ENCODE measurements at places on chromosomes 1 and 21. TPM values are rescaled to one million over a fixed set of nuclear protein-coding genes. Genes with fewer than 3 reads are reported as not detected.

The GJB3 gene
- total RNA-seq, result 1.3 TPM

The SPRR1A gene
- total RNA-seq, result not detected

GRCh38 chr1:107536266-107536665, 395.4 kb downstream of the NTNG1 start:
- DNase-seq, result no peak

The PTGFR gene
- total RNA-seq, result 57.2 TPM

The FOXD2 gene
- 12.3 TPM for total RNA-seq

GRCh38 chr1:220702733-220703270, 12.6 kb downstream of the C1orf115 start:
- no peak for DNase-seq

The KCNE2 gene
- 2.2 TPM for total RNA-seq

The ERRFI1 gene
- 33.7 TPM for total RNA-seq

GRCh38 chr1:17834561-17835100, 79.5 kb downstream of the ACTL8 start:
- DNase-seq, result peak; percentile 9

GRCh38 chr1:245771511-245772281, 616.9 kb downstream of the KIF26B start:
- DNase-seq, result no peak

DNA sequence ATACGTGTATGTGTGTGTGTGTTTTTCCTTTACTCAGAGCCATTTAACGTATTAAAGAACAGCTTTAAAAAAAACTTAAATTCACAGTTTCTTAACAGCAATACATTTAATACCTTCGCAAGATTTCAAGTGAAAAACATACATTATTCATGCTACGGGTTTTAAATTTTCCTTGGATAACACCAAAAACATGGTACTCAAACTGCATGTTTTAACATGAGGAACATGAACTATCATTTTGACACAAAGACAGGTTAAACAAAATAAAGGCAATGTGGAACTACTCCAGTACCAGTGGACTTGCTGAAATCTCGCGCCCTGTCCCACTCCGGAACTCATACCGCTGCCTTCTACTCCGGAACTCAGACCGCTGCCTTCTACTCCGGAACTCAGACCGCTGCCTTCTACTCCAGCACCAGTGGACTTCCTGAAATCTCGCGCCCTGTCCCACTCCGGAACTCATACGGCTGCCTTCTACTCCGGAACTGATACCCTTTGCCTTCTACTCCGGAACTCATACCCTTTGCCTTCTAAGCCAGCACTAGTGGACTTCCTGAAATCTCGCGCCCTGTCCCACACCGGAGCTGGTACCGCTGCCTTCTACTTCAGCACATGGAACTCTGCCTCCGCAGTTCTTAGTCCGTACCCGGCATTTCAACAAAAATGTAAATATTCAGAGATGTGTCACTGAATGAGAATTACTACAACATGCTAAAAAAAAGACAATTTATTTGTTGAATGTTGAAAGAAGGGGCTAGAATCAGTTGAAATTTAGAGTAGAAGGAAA, 148.6 kb downstream of the NCAM2 start:
- no peak for DNase-seq

DNA sequence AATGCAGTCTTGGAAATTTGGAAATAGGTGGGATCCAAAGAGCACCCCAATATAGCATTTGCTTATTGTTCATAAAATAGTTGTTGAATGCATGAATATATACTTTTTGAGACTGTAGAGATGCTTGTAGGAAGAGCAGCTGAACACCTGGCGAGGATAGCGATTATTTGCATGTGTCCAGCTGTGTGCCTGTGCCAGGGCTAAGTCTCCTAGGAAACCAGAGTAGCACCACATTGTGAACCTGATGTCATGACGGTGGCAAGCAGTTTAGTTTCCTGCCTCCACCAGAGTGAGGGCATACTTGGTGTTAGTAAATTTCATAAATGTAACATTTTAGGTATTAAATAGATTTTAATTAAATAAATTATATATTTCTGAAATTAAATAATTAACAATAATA, 37.3 kb upstream of the IRF2BP2 start:
- no peak for DNase-seq

The TDRD5 gene
- not detected for total RNA-seq

The LORICRIN gene
- not detected for total RNA-seq

DNA sequence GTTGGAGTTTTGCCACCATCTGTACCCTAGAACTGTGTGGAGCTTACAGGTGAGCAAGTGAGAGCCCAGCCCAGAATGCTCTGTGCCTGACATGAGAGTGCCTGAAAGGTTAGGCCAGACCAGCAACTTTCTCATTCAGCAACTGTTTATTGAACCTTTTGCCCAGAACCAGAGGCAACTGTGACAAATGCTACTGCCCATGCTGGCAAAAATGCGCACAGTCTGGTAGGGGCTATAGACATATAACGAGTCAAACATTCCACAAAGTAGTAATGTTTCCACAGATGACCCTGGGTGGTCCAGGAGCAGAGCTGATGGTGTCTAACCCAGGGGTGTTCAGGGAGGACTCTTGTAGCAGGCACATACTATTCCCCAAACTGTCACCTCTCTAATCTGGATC, 56.0 kb upstream of the GCLM start:
- DNase-seq, result no peak

DNA sequence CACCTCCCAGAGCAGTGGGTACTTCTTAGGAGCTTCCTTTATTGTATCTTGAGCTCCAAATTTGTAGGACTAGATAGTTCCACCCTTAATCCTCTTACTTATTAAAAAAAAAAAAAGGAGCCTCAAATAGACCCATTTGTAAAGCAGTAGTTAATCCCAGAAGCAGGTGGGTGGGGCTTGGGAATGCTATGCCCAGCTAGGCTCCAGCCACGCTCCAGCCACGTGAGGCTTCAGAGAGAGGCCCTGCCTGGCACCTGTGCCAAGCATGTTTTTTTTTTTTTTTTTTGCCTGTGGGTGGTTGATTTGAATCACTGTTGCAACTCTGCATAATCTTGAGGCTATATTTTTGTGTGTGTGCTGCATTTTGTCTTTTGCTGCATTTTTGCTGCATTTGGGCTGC, 7.0 kb downstream of the CACNA1E start:
- no peak for DNase-seq

The SH2D5 gene
- total RNA-seq, result not detected

The PLA2G5 gene
- total RNA-seq, result 1.3 TPM

DNA sequence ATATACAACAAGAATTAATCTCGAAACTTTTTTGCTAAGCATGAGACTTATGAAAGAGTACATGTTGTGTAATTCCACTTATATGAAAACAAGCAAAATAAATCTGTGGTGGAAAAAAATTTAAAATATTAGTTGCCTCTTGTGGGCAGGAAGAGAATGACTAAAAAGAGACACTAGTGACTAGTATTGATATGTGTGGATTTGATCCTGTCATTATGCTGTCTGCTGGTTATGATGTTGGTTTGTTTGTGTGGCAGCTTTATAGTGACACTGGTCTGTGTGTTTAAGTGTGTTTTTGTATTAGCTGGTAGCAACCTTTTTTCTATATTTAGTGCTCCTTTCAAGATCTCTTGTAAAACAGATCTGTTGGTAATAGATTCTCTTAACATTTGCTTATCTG, 267.8 kb upstream of the NRIP1 start:
- no peak for DNase-seq

- DNase-seq, result no peak
Observed at GRCh38 chr21:42032968-42033367, 22.8 kb upstream of the ZBTB21 start.

The SAMD13 gene
- 0.76 TPM for total RNA-seq

DNA sequence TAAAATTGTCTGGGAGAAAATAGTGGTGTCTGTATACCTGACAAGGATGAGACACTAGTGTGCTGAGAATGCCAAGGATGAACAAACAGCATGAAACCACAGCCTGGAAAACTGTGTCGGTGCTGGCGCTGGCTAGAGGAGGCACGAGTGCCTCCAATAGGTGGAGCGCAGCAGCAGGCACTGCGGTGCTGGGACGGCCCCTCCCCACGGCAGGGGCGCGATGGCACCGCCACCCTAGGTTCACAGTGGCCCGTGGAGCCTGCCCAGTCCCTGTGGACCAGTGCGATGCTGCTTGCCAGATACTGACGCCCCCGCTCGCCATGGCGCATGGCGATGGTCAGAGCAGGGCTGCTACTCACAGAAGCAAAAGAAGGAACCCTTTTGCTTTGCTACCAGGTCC, 6.8 kb downstream of the CFAP410 start:
- no peak for DNase-seq

DNA sequence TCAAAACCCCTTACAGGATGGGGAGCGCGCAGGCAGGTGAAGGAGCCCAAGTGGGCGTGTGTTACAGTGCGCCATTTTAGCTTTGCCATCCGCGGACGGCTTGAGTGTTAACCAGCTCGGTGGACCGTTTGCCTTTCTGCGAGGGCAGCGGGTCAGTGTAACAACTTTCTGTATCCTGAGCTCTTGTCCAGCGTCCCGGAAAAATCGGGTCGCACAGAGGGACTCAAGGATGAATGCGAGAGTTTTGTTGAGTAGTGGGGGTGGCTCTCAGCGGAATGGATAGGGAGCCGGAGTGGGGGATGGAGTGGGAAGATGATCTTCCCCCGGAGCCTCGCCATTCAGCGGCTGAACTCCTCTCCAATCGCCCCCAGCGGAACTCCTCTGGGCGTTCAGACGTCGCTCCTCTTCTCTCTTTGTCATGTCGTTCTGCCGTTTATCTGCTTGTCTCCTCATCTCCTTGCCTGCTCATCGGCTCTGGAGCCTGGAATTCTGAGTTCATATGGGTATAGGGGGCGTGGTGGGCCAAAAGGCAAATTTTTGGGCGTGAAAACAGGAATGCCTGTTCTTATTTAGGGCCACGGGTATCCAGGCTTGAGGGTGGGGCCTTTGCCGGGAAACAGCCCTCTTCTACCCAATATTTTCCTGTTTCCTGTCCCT, 295.4 kb downstream of the CTH start:
- DNase-seq, result no peak

DNA sequence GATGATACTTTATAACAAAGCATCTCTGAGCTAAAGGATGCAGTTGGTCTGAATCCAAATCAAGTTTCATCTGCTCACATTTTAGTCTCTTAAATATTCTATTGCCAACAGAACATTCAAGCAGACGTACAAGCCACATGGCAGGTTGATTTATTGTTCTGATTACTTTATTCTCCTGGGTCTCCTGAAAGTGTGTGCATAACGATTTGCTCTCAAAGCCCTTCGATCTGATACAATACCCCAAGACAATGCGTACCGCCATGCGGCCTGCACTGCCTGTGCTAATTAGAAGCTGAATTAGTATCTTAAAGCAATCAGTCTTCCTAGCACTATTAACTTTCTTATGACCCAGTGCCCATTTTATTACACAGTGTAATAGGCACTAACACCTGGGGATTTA, 56.9 kb downstream of the FHAD1 start:
- peak; percentile 15 for DNase-seq

GRCh38 chr1:56803561-56804156, 15.5 kb downstream of the FYB2 start:
- DNase-seq, result no peak

DNA sequence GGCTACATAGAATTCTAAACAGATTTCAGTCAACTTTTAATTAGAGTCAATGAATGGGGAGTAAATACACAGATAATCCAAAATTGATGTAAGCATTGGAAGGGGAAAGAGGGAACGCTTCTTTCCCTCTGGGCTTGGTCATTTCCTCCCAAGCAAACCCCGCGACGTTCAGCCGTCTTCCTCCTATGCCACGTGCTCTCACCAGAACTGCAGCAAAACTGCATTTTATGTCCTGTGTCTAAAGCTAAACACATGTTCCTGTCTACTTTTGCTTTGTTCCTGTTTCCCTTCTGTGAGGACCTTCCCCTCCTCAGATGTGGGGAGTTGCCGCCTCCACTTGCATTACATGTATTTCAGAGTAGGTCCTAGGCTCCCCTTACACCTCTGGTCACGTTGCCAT, 27.2 kb downstream of the UTP25 start:
- no peak for DNase-seq

- DNase-seq, result no peak
Observed at GRCh38 chr1:189212606-189213005, 1265.1 kb downstream of the BRINP3 start.

GRCh38 chr1:40612345-40612831, 53.1 kb downstream of the RIMS3 start:
- peak; percentile 78 for DNase-seq

The ITGB2 gene
- 56.7 TPM for total RNA-seq

The RIMKLA gene
- total RNA-seq, result 0.49 TPM

- no peak for DNase-seq
Observed at GRCh38 chr1:206637605-206638004, 2.3 kb downstream of the DYRK3 start.

GRCh38 chr1:106439475-106439874, 617.0 kb upstream of the PRMT6 start:
- no peak for DNase-seq

The EPHB2 gene
- 22.6 TPM for total RNA-seq

The SHE gene
- 30.5 TPM for total RNA-seq

- no peak for DNase-seq
Observed at GRCh38 chr1:88741413-88741812, 57.3 kb downstream of the PKN2 start.

The DISC1 gene
- total RNA-seq, result 34.5 TPM

The C1orf141 gene
- total RNA-seq, result not detected

The CREG1 gene
- total RNA-seq, result 80.8 TPM

The CD1B gene
- not detected for total RNA-seq

The FAM151A gene
- not detected for total RNA-seq

- no peak for DNase-seq
Observed at GRCh38 chr21:45957981-45958600, 23.5 kb upstream of the COL6A1 start.

- DNase-seq, result no peak
Observed at GRCh38 chr1:2392686-2393085, 1.0 kb downstream of the RER1 start.

DNA sequence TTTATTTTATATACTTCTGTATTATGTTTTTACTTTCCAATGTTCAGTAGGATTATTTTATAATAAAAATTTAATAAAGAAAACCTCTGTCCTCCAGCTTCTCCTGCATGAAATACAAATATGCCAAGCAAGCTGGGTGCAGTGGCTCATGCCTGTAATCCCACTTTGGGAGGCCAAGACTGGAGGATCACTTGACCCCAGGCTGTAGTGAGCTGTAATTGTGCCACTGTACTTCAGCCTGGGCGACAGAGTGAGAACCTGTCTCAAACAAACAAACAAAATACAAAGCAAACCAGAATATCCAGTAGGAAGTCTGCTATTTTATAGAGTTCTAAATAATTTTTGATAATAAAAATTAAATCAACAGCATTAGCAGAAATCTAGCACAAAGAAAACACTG, 168.8 kb downstream of the EIF4G3 start:
- no peak for DNase-seq

DNA sequence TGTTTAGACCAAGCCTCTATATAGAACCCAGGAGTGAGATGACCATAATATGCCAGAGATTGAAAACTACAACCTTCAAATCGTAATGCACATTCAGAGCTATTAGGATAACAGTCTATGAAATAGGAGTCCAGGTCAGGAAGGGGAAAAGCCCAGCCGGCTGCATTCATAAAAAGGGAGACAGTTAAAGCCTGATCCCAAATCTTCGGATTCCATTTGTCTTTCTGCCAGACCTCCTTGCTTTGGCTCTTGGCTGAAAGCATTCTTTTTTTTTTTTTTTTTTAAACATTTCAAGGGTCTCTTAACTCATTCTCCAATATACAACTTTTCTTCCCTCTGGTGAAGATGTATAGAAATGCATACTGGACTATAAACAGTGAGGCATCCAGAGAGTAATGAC, 81.1 kb downstream of the NTPCR start:
- no peak for DNase-seq

- no peak for DNase-seq
Observed at GRCh38 chr1:115288591-115289198, 49.4 kb downstream of the NGF start.
